ENCODE measurements at places on chromosomes 7 and 10.

DNA sequence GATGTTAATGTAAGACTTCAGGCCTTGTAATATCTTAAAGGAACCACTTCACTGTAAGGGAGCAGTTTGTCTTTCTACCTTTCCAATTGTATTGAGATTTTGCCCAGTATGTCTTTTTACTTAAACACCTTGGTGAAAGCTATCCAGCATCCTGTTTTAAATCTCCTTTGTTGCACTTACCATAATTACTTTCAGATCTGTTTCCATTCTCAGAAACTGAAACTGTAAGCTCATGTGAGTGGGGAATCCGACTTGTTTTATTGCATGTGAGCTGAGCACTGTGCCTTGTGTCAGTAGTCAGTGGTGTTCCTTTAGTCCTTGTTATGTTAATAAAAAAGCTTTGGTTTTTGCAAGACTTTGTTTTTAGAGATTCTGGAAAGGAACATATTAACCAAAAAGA lies 42.2 kb downstream of the BMPR1A start:
- peak; percentile 55 for DNase-seq

- no peak for DNase-seq
These were observed 2.7 kb upstream of the TFAM start for GRCh38 chr10:58382489-58382995.

DNA sequence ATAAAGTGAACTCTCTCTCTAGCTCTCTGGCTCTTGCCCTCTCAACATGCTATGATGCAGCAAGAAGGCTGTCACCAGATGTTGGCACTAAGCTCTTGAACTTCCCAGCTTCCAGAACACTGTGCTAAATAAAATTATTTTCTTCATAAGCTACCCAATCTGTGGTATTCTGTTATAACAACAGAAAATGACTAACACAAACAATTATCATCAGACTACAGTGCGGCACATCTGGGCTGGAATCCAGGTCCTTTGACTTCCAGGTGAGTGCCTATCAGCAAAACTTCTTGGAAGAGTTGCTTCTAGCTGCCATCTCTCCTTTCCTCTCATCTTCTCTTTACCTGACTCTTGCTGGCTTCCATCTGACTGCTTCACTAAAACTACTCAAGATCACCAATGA lies 20.4 kb downstream of the HTR7 start:
- DNase-seq = no peak

- peak; percentile 72 for DNase-seq
These were observed 57.8 kb upstream of the WIPF3 start for GRCh38 chr7:29748286-29749099.

- DNase-seq = peak; percentile 58
These were observed 32.0 kb upstream of the MXI1 start for GRCh38 chr10:110175406-110175805.

DNA sequence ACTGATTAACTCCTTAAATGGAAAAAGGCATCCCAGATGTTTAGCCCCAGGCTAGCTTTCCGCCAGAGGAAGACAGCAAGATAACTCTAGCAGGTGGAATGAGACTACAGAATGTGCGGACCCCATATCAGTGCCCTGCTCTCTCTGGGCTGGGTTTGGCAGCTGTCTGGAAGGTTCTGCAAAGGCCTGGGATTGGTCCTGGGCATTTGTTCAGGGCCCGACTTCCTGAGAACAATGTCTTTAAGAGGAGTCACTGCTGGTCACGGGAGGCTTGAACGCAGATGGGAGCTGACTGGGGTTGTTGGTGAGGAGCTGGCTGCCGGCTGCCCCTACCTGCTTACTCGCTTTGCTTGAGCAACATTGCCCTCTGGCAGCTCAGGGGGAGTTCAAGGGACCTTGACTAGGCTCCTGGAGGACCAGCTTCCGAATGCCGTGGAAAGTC lies 130.6 kb upstream of the BTBD16 start:
- DNase-seq = peak; percentile 68

DNA sequence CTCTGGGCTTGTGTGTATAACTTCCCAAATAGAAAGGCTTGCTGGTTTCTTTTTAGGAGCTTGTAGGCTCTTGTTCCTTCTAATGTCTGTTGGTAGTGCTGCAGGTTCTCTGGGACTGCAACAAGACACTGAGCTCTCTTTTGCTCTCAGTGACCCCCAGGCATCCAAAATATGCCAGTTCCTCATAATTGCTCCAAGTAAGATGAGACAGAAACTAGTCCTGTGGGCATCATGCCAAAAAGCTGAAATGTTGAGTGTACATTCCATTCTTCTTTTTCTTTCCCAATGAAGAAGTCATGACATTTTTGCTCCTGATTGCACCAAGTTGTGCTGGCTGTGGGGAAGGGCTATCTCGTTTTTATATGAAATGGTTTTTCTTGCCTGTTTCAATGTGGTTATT lies 7.1 kb upstream of the BTBD16 start:
- DNase-seq = peak; percentile 88

- DNase-seq = no peak
These were observed 111.5 kb upstream of the MKI67 start for GRCh38 chr10:128237710-128238109.

DNA sequence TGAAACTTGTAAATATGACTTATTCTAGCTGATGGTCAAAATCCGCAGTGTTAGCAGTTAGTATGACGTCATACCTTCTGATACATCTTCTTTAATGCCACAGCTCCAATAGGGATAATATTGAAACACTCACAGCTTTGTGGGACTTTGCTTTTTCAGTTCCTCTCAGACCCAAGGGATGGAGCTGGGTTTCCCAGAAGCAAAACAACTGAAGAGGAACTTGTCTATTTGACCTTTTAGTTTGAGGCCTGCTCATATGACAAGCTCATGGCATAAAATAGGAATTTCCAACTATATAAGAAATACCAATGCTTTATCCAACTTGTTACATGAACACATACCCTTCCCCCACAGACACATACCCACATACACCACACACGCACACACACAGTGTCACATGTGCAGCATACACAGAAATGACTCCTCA lies 31.6 kb upstream of the C10orf67 start:
- no peak for DNase-seq

GRCh38 chr7:80467069-80467468 lies 44.8 kb downstream of the GNAT3 start:
- DNase-seq = no peak

DNA sequence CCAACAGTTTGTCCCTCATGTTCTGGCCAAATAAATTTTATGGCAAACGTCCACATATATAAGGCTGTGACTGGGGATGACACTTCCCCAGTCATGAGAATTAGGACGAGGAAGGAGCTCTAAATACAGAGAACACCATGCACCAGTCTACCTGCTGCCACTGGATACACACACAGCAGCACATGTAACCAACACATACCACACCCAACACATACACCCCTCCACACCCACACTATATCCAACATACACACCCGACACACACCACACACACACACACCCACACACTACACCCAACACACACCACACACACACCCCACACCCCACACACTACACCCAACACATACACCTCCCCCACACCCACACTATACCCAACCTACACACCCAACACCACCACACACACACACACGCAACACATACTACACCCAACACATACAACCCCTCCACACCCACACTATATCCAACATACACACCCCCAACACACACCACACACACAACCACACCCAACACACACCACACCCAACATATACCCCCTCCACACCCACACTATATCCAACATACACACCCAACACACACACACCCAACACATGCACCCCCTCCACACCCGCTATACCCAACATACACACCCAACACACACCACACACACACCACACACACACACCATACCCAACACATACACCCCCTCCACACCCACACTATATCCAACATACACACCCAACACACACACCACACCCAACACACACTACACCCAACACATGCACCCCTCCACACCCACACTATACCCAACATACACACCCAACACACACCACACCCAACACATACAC lies 74.1 kb downstream of the HIPK2 start:
- no peak for DNase-seq

DNA sequence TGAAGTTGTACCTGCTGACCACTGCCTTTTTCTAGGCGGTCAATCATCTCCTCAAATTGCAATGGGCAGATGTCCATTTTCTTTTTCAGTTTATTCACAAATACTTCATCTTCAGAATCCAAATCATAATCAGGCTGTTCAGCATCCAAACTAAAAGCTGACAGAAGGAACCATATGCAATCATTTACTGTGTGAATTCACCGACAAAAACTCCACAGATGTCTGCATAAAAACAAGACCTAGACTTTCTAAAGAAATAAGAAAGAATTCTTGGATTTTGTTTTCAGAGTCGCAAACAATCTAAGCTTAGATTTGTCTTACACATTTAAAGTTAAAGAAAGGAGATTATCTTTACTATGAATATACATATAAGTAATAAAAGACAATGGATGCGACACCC lies 53.4 kb downstream of the EPC1 start:
- DNase-seq = no peak

- DNase-seq = peak; percentile 16
These were observed 266.1 kb downstream of the TCF7L2 start for GRCh38 chr10:113216102-113216501.

DNA sequence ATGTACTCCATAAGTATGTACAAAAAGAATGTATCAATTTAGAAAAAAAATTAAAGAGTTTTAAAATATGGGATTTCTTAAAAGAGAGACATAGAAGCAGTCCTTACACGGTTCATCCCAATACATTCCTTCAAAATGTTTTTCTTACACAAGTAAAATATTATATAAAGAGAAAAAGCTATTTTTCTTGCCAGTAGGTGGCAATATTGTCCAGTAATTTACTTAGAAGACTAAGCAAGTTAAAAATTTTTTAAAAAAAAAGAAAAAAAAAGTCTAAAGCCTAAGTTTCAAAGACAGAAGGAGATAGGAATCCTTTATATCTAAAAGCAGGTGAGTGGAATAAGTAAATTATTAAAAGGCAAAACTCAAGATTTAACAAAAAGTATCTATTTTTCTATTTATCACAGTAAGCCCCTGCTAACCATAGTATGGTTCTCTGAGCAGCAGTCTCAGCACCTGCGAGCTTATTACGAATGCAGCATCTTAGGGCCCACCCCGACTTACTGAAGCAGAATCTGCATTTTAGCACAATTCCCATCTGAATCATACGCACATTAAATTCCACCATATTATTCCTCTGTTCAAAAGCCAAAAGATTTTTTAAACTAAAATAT lies 240.6 kb downstream of the DGKI start:
- peak; percentile 86 for DNase-seq

- no peak for DNase-seq
These were observed 19.7 kb upstream of the OTUD1 start for GRCh38 chr10:23419201-23419600.

GRCh38 chr10:14812271-14812670 lies 25.6 kb downstream of the CDNF start:
- DNase-seq = peak; percentile 11

DNA sequence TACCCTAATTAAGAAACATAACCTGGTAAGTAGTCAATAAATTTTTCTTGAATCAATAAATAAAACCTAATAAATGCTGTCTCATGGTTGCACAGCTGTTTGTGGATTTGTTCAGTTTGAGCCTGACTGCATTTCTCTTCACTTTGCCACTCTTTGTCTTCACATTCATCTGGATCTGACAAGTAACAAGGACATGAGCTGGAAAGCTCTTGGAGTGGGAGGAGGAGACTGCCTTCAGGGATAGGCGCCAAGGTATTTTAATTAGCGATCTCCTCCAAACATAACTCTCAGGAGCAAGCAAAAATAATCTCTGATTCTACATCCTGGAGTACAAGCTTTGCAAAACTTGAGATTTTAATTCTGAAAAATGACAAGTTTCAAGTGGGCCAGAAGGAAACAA lies 251.0 kb downstream of the BMPER start:
- DNase-seq = peak; percentile 80

GRCh38 chr7:7292608-7293007 lies 110.3 kb downstream of the C1GALT1 start:
- DNase-seq = no peak

GRCh38 chr10:80769700-80770160 lies 232.0 kb downstream of the SH2D4B start:
- no peak for DNase-seq

DNA sequence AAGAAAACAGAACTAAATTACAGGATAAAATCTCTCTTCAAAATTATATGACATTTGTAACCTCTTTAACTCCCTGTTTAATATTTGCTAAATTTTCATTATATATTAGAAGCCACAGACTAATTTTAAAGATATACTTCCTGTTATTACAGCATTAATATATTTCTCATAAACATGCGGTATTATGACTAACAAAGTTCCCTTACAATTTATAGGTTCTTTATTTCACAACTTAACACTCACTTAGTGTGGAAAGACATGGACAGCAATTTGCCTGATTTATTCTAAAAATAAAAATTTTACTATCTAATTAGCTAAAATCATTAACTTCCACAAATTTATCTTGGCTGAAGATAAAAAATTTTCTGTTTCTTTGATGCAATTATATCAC lies 29.0 kb downstream of the CTNNA3 start:
- DNase-seq = no peak

- no peak for DNase-seq
These were observed 57.4 kb upstream of the CASD1 start for GRCh38 chr7:94452239-94452638.

- no peak for DNase-seq
These were observed 163.6 kb downstream of the GRM8 start for GRCh38 chr7:127089146-127089545.

DNA sequence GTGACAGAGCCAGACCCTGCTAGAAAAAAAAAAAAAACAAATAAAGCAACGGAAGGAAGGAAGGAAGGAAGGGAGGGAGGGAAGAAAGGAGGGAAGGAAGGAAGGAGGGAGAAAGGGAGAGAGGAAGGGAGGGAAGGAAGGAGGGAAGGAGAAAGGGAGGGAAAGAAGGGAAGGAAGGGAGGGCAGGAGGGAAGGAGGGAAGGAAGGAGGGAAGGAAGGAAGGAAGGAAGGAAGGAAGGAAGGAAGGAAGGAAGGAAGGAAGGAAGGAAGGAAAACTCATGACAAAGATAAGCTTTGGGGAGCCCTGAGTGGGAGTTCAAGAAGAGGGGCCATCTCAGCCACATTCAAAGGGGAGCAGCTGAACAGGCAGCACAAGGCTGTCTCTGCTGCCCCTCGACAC lies 124.7 kb upstream of the MGMT start:
- DNase-seq = no peak

DNA sequence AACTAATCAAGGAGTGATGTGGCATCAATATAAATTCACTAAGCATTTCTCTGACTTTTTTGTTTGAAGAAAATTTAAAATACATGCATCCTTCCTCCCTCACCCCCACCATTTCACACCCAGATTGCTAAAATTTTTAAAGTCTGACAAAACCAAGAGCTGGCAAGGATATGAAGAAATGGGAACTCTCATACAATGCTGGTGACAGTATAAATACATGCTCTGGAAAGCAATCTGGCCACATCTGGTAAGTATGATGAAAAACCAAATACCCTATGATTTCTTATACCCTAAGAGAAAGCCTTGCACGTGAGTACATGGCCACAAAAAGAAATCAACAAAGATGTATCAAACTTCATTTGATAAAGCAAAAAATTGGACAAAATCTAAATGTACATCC lies 31.2 kb downstream of the P4HA1 start:
- peak; percentile 18 for DNase-seq

DNA sequence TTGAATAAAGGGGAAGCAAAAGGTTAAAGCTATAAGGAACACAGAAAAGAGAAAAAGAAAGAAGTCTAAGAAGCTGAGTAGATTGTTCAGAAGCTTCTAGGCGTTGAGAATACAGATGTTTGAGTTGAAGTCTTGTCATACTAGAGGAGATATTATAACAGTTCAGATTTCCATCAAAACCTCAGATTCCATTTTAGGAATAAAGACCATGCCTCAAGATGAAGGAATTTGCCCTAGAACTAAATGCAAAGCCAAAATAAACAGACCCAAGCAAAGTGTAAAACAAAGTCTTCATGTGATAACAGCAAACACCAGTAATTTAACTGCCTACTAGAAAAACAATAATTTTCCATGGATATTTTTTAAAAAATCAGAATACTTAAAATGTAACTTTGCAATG lies 476.5 kb upstream of the POT1 start:
- no peak for DNase-seq

Measured in fibroblast of the aortic adventitia (primary cell).